Upper lobe of right lung (tissue), 1 donor: ENCODE measurements at places on chromosomes 6 and 20. TPM values are rescaled to one million over a fixed set of nuclear protein-coding genes. Genes with fewer than 3 reads are reported as not detected.

GRCh38 chr6:154239392-154239791 is 117.2 kb downstream of the IPCEF1 start:
- no peak overlapping the region for H3K4me3 ChIP-seq
- H3K27me3 ChIP-seq, result no peaks in the 10 kb centered on the region
- no peaks in the 10 kb centered on the region for H3K36me3 ChIP-seq

DNA sequence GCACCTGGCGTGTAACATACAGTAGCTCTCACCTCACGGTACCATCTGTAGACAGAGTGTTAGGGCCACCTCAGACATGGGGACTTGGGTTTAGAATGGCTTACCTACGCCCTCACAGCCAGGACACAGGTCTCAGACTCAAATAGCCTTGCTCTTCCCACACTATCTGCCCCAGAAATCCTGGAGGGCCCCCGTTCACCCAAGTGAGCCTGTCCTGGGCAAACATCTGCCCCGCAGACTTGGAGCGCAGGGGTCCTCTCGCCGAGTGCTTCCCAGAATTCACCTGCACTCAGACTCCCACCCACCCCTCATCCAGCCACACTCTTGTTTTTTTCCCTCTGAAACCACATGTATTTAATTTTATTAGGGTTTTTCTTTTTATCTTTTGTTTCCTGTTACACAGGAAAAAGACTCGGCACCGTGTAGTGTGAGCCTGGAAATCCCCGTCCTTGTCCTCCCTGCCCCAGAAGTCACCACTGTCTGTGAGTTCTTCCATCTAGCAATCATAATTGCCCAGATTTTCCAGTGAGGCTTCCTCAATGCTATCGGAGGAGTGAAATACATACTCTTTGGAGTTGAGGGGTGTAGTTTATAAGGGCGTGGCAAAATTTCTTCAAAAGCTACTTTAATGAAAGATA is 17.1 kb upstream of the MAP1LC3A start:
- H3K4me3 ChIP-seq, result no peak overlapping the region
- peaks cover 52% of the 10 kb centered on the region for H3K36me3 ChIP-seq
- no peaks in the 10 kb centered on the region for H3K27me3 ChIP-seq
- no peak for DNase-seq
- no peak overlapping the region for H3K27ac ChIP-seq
- H3K4me1 ChIP-seq, result peaks cover 5% of the 10 kb centered on the region

The VGLL2 gene
- total RNA-seq, result not detected

The ZNF512B gene
- total RNA-seq, result 17.6 TPM

DNA sequence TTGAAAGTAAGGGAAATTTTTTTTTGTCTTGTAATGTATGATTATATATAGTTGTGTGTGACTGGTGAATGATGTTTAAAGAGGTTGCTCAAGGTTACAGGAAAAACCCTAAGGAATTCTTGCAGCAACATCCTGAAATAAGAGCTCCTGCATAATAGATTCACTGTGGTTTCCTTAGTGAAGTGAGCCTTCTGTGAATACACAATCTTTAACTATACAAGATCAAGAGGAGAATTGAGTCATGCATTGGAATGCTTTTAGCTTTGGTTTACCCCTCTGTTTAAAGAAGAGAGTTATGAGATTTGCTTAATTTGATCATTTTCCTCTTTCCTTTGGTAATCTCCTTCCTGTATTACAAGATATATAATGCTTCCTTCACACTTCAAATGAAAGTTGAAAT is 141.6 kb upstream of the EYA4 start:
- H3K36me3 ChIP-seq, result no peaks in the 10 kb centered on the region
- no peak overlapping the region for H3K27ac ChIP-seq
- no peak for DNase-seq
- no peaks in the 10 kb centered on the region for H3K27me3 ChIP-seq
- no peak overlapping the region for H3K4me3 ChIP-seq

DNA sequence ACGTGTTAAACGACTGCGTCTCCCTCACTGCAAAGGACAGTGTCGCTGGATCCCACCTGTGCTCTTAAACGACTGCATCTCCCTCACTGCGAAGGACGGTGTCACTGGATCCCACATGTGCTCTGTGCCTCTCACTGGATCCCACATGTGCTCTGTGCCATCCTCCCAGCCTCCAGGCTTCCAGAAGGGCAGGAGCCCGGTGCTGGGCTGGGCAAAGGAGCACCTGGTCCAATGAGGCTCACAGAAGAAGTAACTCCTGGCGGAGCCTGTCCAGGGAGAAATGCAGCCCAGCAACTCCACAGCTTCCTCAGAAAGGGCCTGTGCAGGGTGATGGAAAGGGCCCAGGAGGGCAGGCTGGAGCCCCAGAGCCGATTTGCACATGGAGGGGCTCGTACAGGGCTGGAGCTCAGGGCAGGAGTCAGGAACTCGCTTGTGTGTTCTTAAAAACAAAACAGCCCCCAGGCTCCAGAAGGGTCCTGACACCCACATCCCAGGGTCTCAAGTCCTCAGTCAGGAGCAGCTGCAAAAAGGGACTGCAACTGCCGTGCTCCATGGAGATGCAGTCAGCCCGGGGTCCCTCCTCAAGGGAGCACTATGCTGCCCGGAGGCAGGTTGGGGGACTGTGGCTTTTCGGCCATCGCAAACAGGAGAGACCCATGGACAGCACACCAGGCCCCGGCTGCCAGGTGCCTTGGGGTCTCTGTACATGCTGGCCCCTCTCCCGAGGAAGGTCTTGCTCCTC is 52.7 kb downstream of the DLL1 start:
- H3K27me3 ChIP-seq, result no peaks in the 10 kb centered on the region
- no peak overlapping the region for H3K4me3 ChIP-seq
- no peaks in the 10 kb centered on the region for H3K4me1 ChIP-seq
- H3K36me3 ChIP-seq, result no peaks in the 10 kb centered on the region
- peak; percentile 58 for DNase-seq
- no peak overlapping the region for H3K27ac ChIP-seq

GRCh38 chr6:72941751-72942150 is 283.5 kb downstream of the KHDC1L start:
- no peaks in the 10 kb centered on the region for H3K36me3 ChIP-seq
- no peak overlapping the region for H3K4me3 ChIP-seq

DNA sequence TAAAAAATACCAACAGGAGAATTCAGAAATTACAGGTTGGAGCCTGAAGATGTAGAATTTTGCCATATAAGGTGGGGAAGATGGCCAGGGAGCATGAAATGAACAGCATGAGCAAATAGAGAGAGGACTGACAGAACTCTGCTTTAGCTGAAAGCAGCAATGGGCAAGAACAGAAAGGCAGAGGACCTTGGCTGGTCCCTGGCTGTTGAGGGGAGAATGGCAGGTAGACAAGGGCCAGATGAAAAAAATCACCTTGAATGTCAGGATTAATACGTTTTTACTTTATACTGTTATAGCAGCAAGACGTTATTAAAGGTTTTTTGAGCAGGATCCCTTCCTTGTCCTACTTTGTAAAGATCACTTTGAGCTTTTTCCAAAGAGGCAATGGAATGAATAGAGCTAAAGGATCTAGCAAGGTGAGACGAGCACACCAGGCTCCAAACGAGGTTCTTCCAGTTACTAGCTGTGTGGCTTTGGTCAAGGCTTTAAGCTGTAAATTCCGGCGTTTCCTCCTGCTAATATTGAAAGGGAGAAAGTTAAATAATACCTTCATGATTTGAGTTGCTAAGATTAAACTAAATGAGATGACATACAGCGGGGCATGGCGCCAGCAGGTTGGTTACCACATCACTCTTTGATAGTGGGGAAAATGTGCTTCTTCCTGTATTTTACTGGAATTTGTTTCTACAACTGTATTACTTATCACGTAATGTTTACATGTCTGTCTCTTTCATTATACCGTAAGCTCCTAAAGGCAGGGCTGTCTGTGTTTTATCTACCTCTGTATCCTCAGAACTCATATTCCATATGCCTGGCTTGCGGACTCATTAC is 776 bp downstream of the PPIL1 start:
- no peaks in the 10 kb centered on the region for H3K27me3 ChIP-seq
- peaks cover 14% of the 10 kb centered on the region for H3K4me1 ChIP-seq
- H3K36me3 ChIP-seq, result peaks cover 4% of the 10 kb centered on the region
- H3K27ac ChIP-seq, result peak overlapping the region; percentile 93

GRCh38 chr6:111802720-111803330 is 70.4 kb downstream of the FYN start:
- H3K27ac ChIP-seq, result no peak overlapping the region
- H3K27me3 ChIP-seq, result no peaks in the 10 kb centered on the region
- no peak overlapping the region for H3K4me3 ChIP-seq
- H3K4me1 ChIP-seq, result peaks cover 45% of the 10 kb centered on the region

GRCh38 chr20:41650231-41650948 is 32.2 kb upstream of the CHD6 start:
- no peak for DNase-seq
- no peaks in the 10 kb centered on the region for H3K27me3 ChIP-seq
- H3K27ac ChIP-seq, result no peak overlapping the region
- no peak overlapping the region for H3K4me3 ChIP-seq
- no peaks in the 10 kb centered on the region for H3K4me1 ChIP-seq
- no peaks in the 10 kb centered on the region for H3K36me3 ChIP-seq

GRCh38 chr20:44785768-44786167 is 24.6 kb downstream of the RIMS4 start:
- H3K27me3 ChIP-seq, result no peaks in the 10 kb centered on the region
- no peaks in the 10 kb centered on the region for H3K4me1 ChIP-seq
- H3K27ac ChIP-seq, result no peak overlapping the region

The MOXD1 gene
- total RNA-seq, result 24.0 TPM

- no peaks in the 10 kb centered on the region for H3K4me1 ChIP-seq
- H3K27me3 ChIP-seq, result no peaks in the 10 kb centered on the region
- no peaks in the 10 kb centered on the region for H3K36me3 ChIP-seq
- DNase-seq, result no peak
- H3K4me3 ChIP-seq, result no peak overlapping the region
- H3K27ac ChIP-seq, result no peak overlapping the region
Measured at GRCh38 chr6:45293306-45293705, 34.8 kb upstream of the RUNX2 start.

The SLC16A10 gene
- total RNA-seq, result 12.3 TPM

GRCh38 chr6:7469696-7470095 is 71.8 kb upstream of the DSP start:
- H3K27ac ChIP-seq, result no peak overlapping the region
- peaks cover 4% of the 10 kb centered on the region for H3K4me1 ChIP-seq
- DNase-seq, result no peak
- no peak overlapping the region for H3K4me3 ChIP-seq

The C6orf52 gene
- total RNA-seq, result not detected

DNA sequence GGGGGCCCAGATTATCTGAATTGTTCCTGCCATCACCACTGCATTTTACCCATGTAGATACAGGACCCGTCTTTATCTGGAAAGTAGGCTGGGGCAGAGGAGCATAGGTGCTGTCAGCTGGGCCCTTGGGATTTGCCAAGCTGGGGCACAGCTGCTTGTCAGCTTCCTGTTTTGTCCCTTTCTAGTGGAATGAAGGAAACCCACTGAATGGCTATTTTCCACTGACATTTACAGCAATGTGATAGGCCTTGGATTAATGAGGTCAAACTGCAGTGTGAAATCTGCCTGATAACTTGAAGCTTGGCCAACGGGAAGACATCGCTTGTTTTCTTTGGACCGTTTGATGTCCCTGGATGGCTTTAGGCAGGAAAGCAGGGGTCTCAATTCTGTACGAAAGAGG is 6.7 kb downstream of the PPP1R16B start:
- no peak overlapping the region for H3K4me3 ChIP-seq
- H3K4me1 ChIP-seq, result peaks cover 12% of the 10 kb centered on the region

The SLC17A9 gene
- 15.2 TPM for total RNA-seq

DNA sequence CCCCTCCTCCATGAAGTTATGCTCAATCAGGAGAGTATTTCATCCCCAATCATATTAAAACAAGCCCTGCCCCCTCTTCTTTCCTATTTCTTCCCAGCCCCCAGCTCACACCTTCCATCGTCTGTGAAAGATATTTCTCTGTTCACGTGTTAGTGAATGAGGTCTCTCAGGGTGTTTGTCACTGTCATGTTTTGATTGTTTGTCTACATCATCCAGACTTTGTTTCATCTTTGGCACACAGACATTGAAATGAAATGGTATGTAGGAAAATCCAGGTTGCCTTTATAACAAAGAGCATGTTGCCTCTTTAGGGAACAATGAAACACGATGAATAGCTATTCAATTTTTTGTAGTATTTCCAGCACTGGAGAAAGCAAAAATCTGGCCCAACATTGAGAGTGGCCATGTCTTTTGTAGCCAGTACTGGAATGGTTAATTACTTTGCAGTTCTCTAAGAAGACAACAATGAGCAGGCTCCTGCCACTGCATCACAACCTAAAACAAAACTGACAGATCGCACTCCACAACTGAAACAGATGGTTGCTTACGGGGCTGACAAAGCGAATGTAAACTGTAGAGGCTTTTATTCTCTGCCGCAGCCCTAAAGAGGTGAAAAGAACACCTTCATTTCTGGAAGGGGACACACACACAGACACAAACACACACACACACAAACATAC is 543.6 kb upstream of the CITED2 start:
- no peak overlapping the region for H3K27ac ChIP-seq
- no peak for DNase-seq
- peaks cover 5% of the 10 kb centered on the region for H3K4me1 ChIP-seq
- no peaks in the 10 kb centered on the region for H3K36me3 ChIP-seq
- no peak overlapping the region for H3K4me3 ChIP-seq

GRCh38 chr20:62494980-62495748 is 19.4 kb upstream of the GATA5 start:
- DNase-seq, result no peak
- no peaks in the 10 kb centered on the region for H3K27me3 ChIP-seq
- no peak overlapping the region for H3K4me3 ChIP-seq

GRCh38 chr6:352896-353470 is 38.6 kb upstream of the IRF4 start:
- H3K27me3 ChIP-seq, result no peaks in the 10 kb centered on the region
- H3K36me3 ChIP-seq, result peaks cover 15% of the 10 kb centered on the region
- DNase-seq, result no peak
- no peaks in the 10 kb centered on the region for H3K4me1 ChIP-seq

The IP6K3 gene
- total RNA-seq, result 4.6 TPM

DNA sequence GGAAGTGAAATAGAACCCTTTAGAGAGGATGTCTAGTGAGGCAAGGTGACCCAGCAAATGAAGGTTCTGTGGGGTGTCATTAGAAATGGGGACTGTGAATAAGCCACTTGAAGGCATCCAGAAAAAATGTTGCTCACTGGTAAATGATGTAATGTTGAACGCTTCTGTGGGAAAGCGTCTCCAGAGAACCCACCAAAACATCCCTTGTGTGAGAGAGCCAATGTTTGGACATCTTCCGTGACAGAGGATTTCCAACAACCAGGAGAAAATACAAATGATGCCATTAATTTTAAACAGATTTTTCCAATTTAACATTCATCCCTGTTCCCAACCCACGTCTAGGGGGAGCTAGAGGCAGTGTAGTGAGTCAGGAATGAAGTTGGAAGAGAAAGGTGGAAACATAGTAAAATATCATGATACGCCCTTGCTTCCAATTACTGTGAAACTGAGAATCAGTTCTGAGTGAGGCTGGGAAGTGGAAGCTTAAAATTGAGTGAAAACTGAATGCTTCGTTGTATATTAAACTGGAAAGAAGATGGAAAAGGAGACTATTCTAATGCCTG is 584.2 kb downstream of the CD109 start:
- no peak for DNase-seq
- H3K36me3 ChIP-seq, result no peaks in the 10 kb centered on the region
- H3K4me3 ChIP-seq, result no peak overlapping the region
- no peaks in the 10 kb centered on the region for H3K27me3 ChIP-seq

GRCh38 chr6:128078276-128078675 is 177.4 kb upstream of the THEMIS start:
- H3K27me3 ChIP-seq, result no peaks in the 10 kb centered on the region
- no peak for DNase-seq
- H3K36me3 ChIP-seq, result peaks cover 20% of the 10 kb centered on the region
- H3K4me1 ChIP-seq, result no peaks in the 10 kb centered on the region
- H3K4me3 ChIP-seq, result no peak overlapping the region

GRCh38 chr6:157529654-157530039 is 148.7 kb downstream of the ZDHHC14 start:
- no peak overlapping the region for H3K27ac ChIP-seq
- H3K4me1 ChIP-seq, result peaks cover 20% of the 10 kb centered on the region
- DNase-seq, result no peak
- no peaks in the 10 kb centered on the region for H3K27me3 ChIP-seq

The SNAI1 gene
- 10.6 TPM for total RNA-seq

The HSPA1A gene
- total RNA-seq, result 150 TPM

The RBBP8NL gene
- total RNA-seq, result 0.64 TPM
